ENCODE measurements at places on chromosomes 6 and 20. TPM values are rescaled to one million over a fixed set of nuclear protein-coding genes. Genes with fewer than 3 reads are reported as not detected.

PCSK2 gene
- 24.1 TPM for total RNA-seq

VGLL2 gene
- not detected for total RNA-seq

MRAP2 gene
- total RNA-seq, result 15.8 TPM

DCDC2 gene
- total RNA-seq, result 2.6 TPM

SMPD2 gene
- total RNA-seq, result 6.4 TPM

EEF1A2 gene
- 78.4 TPM for total RNA-seq

EDN1 gene
- 6.3 TPM for total RNA-seq

HFE gene
- 1.5 TPM for total RNA-seq

TRIM15 gene
- total RNA-seq, result not detected

VSTM2L gene
- 52.6 TPM for total RNA-seq

OTOR gene
- not detected for total RNA-seq

PPP1R3G gene
- total RNA-seq, result 1.00 TPM

FRS3 gene
- total RNA-seq, result 5.2 TPM

MED23 gene
- 61.7 TPM for total RNA-seq

GPR63 gene
- total RNA-seq, result 9.2 TPM

SNAP91 gene
- total RNA-seq, result 81.5 TPM

MLN gene
- not detected for total RNA-seq

TEAD3 gene
- total RNA-seq, result 2.1 TPM

MYB gene
- 9.0 TPM for total RNA-seq

TFEB gene
- 1.9 TPM for total RNA-seq

SPEF1 gene
- total RNA-seq, result 1.00 TPM

CAP2 gene
- total RNA-seq, result 13.8 TPM

NKX2-2 gene
- 2.4 TPM for total RNA-seq

TRIM31 gene
- not detected for total RNA-seq

CST3 gene
- total RNA-seq, result 183 TPM

RBBP8NL gene
- not detected for total RNA-seq

MMP24OS gene
- 4.8 TPM for total RNA-seq

CABLES2 gene
- 5.4 TPM for total RNA-seq

BTN1A1 gene
- not detected for total RNA-seq

PHF10 gene
- 46.2 TPM for total RNA-seq

RAET1G gene
- not detected for total RNA-seq

SLC2A4RG gene
- total RNA-seq, result 6.6 TPM

SNPH gene
- 12.8 TPM for total RNA-seq

BPI gene
- total RNA-seq, result 0.27 TPM

HLA-DRB5 gene
- not detected for total RNA-seq

SYCP2 gene
- 4.2 TPM for total RNA-seq

PYGB gene
- 61.5 TPM for total RNA-seq

SAMD5 gene
- 15.5 TPM for total RNA-seq

PAX1 gene
- not detected for total RNA-seq

TRAPPC3L gene
- total RNA-seq, result not detected

SASH1 gene
- 34.3 TPM for total RNA-seq

HDGFL1 gene
- total RNA-seq, result not detected

LST1 gene
- total RNA-seq, result 0.73 TPM

COL19A1 gene
- total RNA-seq, result 0.45 TPM

KCNQ2 gene
- total RNA-seq, result 116 TPM

RBM39 gene
- 405 TPM for total RNA-seq

STMND1 gene
- 0.36 TPM for total RNA-seq

MYLK2 gene
- total RNA-seq, result 1.1 TPM

NFS1 gene
- 27.2 TPM for total RNA-seq

MACROD2 gene
- total RNA-seq, result 58.1 TPM

TCP11 gene
- not detected for total RNA-seq

RRAGD gene
- 39.9 TPM for total RNA-seq

ENTPD6 gene
- 38.0 TPM for total RNA-seq

SSTR4 gene
- 0.54 TPM for total RNA-seq

ECT2L gene
- total RNA-seq, result 0.45 TPM

GHRH gene
- not detected for total RNA-seq

RIMS1 gene
- 247 TPM for total RNA-seq

PDE7B gene
- total RNA-seq, result 4.1 TPM

FAM217B gene
- 10.1 TPM for total RNA-seq

BEND3 gene
- total RNA-seq, result 7.7 TPM
